ENCODE measurements at places on chromosomes 12 and 14.

- no peak for DNase-seq
Measured at GRCh38 chr12:95115641-95116040, 42.2 kb upstream of the NR2C1 start.

DNA sequence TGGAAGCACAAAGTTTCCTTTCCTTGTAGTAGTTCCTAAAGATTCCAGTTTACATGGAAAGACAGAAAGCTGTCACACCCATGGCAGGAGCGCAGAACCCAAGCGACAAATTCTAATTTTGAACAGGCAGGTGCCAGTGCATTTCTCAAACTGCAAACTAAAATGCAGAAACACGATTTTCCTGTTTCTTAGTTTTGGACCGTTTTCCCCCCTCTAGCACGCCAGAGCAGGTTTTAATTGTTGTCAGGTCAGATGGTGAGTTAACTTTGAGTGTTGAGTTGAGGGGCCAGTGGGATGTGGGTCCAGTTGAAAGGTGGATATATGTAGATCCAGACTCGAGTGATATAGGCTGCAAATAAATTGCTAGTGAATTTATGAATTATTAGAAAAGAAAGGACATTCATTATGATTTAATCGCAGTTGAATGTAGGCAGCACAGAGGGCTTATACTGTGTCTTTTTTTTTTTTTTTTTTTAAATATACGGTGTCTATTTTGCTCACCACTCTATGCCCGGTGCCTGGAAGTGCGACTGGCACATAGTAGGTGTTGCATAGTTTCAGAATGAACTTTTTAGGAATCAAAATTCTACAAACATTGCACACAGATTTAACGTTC lies 909 bp upstream of the ETFBKMT start:
- no peak for DNase-seq

- no peak for DNase-seq
Measured at GRCh38 chr12:87827638-87828264, 201.4 kb downstream of the C12orf50 start.

- peak; percentile 75 for DNase-seq
Measured at GRCh38 chr14:68951035-68951797, 27.9 kb downstream of the ACTN1 start.

DNA sequence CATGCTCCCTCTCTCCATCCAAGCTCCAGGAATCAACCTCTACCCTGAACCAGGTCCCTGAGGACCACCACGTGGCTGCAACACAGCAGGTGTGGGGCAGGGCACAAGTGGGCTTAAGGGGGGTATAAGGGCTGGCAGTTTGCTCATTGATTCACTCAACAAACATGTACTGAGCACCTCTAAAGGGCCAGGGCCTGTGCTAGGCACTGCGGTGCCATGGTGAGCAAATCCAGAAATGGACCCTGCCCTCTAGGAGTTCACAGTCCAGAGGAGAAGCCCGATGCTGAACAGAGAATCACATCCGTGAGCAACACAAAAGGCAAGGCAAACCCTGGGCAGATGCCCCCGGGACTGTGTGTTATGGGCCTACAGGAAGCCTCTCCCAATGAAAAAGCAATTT lies 6.5 kb upstream of the AQP2 start:
- DNase-seq = no peak

- DNase-seq = no peak
Measured at GRCh38 chr14:79465651-79466050, 745.7 kb downstream of the DIO2 start.

DNA sequence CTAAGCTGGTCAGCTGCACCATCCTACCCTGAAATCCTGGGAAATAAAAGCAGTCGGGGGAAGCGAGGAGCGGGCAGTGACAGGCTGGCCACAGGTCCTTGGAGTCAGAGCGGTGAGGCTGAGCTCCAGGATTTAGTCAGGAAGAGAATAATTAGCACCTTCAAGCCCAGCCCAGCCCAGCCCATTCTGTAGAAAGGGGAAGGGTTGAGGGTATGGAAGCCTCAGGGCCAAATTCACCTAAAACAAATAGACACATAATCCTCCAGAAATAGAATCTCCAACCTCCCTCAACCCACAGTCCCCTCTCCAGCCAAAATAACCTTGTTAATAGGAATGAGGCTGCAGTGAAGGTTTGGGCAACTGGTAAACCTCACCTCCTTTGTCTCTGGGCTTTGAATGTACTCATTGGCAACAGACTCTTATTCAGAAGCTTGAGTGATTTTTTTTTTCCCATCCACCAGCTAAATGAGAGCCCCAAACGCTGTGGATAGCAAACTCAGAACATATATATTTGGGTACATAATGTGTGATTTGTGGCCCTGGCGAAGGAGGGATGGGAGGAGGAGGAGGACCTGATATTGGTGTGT lies 334.1 kb downstream of the DPF3 start:
- DNase-seq = no peak

GRCh38 chr14:80206351-80207080 lies 4.8 kb downstream of the DIO2 start:
- DNase-seq = no peak

GRCh38 chr12:104676636-104677035 lies 219.9 kb downstream of the CHST11 start:
- no peak for DNase-seq

DNA sequence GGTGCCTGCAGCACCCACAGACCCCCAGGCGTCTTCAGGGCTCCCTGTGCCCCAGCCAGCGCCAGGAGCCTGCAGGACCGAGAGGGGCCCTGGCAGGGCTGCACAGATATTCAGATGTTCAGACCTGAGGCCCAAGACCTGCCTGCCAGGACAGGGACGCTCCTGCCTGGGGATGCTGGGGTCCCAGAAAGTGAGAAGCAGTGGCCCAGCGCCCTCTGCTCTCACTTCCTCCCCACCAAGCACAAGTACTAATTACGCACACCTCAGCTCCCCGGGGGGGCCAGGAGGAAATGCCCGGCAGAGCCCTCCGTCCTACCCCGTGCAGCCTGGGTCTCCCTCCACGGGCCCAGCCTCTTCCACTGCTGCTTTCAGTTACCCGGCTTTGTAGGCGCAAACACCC lies 28.8 kb upstream of the INF2 start:
- DNase-seq = no peak

DNA sequence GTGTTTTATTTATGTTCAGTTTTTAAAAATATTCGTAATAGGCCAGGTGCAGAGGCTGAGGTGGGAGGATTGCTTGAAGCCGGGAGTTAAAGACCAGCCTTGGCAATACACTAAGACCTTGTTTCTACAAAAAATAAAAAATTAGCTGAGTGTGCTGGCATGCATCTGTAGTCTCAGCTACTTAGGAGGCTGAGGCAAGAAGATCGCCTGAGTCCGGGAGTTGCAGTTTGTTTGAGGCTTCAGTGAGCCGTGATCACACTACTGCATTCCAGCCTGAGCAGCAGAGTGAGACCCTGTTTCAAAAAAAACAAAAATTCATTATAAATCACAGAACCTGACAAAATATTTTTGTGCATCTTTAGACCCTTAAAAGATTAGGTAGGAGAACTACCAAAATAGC lies 240.1 kb upstream of the ARHGAP5 start:
- no peak for DNase-seq

DNA sequence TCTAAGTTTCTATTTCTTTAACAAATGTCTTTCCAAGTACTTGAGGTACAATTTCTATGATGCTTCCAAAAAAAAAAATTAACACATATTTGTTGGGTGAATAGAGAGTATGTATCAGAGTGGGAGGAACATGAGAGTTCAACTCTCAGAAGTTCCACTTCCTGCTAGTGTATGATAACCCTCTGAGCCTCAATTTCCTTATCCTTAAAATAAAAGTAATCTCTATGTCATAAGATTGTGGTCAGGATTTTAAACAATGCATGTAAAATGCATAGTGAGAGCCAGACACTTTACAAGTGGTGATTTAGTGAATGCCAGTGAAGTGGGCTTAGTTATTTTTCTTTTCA lies 270.3 kb upstream of the AMIGO2 start:
- no peak for DNase-seq

DNA sequence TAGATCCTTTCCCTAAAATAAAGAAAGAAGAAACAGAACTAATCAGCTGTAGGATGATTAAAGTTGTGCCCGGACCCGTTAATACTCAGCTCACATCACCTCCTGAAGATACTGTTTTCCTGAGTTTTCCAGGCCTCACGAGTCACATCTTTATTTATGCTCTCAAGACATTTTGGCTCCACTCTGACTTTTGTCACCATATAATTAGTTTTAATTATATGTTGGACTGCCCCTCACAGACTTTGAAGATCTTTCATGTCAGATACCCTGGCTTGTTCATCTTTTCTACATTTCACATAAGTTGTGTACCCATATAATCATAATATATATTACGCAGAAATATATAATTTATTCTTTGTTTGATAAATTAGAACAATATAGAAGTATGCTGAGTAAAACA lies 87.4 kb downstream of the HCAR2 start:
- DNase-seq = no peak

DNA sequence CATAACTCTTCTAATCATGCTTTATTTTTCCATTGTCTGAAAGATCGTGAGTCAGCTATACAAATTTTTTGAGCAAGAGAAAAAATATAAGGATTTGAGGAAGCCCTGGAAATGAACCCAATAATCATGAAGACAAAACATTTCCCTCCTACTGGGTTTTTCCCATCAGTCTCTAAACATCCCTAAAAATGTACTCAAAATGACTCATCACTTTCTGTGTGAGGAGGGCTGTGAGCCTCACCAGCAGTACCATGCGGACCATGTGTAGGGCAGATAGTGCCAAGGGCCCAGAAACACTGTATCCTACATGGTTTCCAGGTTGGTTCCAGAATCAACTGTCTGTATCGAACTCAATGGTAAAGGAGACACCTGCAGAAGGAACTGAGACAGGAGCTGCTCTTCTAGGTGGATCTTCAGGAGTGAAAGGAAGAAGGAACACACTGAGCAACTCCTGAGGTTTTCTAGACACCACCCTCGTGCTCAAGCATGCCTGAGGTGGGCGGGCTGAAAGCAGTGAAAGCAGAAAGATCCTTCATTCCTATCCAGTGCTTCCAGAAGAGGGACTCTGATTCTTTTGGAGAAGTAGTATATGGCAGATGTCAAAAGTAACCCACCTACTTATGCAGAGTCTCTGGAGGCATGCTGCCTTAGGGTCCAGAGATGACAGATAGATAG lies 48.6 kb upstream of the RHOJ start:
- no peak for DNase-seq

- no peak for DNase-seq
Measured at GRCh38 chr14:103749860-103750259, 34.2 kb downstream of the ZFYVE21 start.

GRCh38 chr14:55028066-55028465 lies 1.0 kb downstream of the SOCS4 start:
- no peak for DNase-seq

Data from fibroblast of skin of left quadriceps (primary cell).